Mucosa of gallbladder (tissue), 1 donor: ENCODE measurements at places on chromosomes 2 and 18. TPM values are rescaled to one million over a fixed set of nuclear protein-coding genes. Genes with fewer than 3 reads are reported as not detected.

MARCHF4 gene
- total RNA-seq: 0.09 TPM

- no peak for DNase-seq
These were observed 276.5 kb upstream of the MC4R start for GRCh38 chr18:60649107-60649506.

SRBD1 gene
- total RNA-seq: 13.6 TPM

SLC14A1 gene
- total RNA-seq: 96.9 TPM

DNA sequence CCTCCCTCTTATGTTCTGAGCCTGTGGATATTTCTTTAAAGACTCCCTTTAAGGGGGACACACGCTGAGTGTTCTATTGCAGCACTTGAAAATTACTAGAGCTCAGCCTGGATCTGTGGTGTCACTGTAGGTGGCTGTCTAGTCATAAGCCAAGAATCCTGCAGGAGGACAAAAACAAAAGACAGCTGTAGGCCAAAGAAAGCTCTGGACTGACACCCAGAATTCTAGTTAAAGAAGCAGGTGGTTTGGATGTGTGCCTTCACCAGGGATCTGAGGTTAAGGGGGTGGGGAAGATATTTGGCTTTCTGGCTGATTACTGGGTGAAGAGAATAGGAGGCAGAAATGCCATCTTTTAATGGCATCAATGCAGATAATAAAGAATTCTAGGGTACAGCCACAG, 842.5 kb upstream of the NXPH2 start:
- DNase-seq: no peak

- DNase-seq: no peak
These were observed 154.5 kb upstream of the RBMS1 start for GRCh38 chr2:160647967-160648685.
